ENCODE measurements at places on chromosomes 16 and 17. TPM values are rescaled to one million over a fixed set of nuclear protein-coding genes. Genes with fewer than 3 reads are reported as not detected.

GRCh38 chr16:24504472-24505345 lies 34.7 kb upstream of the RBBP6 start:
- H3K4me1 ChIP-seq, result no peaks in the 10 kb centered on the region
- no peaks in the 10 kb centered on the region for H3K36me3 ChIP-seq

- H3K27me3 ChIP-seq, result no peaks in the 10 kb centered on the region
- H3K36me3 ChIP-seq, result no peaks in the 10 kb centered on the region
- DNase-seq, result no peak
- no peak overlapping the region for H3K27ac ChIP-seq
These were observed 69.3 kb downstream of the FBXL20 start for GRCh38 chr17:39332092-39332491.

GRCh38 chr16:49563666-49564065 lies 190.1 kb downstream of the C16orf78 start:
- no peak overlapping the region for H3K4me3 ChIP-seq
- no peak overlapping the region for H3K27ac ChIP-seq
- no peak for DNase-seq

GRCh38 chr16:66695935-66696668 lies 441 bp downstream of the CMTM4 start:
- no peak for DNase-seq
- H3K36me3 ChIP-seq, result no peaks in the 10 kb centered on the region
- H3K4me1 ChIP-seq, result peaks cover 15% of the 10 kb centered on the region
- H3K27ac ChIP-seq, result no peak overlapping the region

DNA sequence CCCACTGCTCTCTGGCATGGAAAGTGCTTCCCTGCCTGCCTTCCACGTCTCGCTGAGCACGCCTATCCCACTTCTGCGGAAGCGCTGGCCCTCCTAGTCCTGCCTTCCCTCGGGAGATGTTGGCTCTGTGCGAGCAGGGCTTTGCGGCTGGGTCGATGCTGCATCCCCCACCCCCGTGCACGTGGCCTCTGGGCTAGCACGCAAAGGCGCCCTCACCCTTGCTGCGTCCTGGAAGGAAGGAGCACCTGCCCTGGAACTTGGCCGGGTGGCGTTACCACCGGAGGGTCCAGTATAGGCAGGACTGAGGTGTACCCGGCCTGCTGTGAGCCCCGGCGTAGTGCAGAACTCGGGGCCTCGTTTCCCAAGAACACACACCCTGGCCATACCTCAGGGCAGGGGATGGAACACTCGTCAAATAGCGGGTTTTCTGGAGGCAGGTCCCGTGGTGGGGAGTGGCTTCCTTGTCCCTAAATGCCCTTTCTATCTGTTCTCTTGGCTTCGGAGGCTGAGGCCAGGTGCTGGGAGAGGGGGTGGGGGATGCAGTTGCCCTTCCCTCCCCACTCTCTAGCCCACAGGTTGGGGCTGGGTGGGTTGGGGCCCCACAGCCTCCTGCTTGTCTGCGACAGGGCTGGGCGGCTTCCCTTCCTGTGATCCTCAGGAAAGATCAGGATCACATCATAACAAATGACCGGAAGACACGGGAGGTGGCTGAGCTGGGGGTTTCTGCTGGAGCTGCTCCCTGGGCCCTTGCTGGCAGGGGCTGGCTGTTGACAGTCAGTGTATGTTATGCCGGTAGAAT lies 17.4 kb downstream of the BAIAP2 start:
- no peaks in the 10 kb centered on the region for H3K36me3 ChIP-seq
- peaks cover 28% of the 10 kb centered on the region for H3K4me1 ChIP-seq
- H3K4me3 ChIP-seq, result no peak overlapping the region
- H3K27me3 ChIP-seq, result no peaks in the 10 kb centered on the region
- no peak for DNase-seq

GRCh38 chr16:19717314-19717713 lies 713 bp downstream of the KNOP1 start:
- H3K27ac ChIP-seq, result no peak overlapping the region
- H3K4me3 ChIP-seq, result peak overlapping the region; percentile 92
- no peaks in the 10 kb centered on the region for H3K27me3 ChIP-seq
- no peak for DNase-seq

DNA sequence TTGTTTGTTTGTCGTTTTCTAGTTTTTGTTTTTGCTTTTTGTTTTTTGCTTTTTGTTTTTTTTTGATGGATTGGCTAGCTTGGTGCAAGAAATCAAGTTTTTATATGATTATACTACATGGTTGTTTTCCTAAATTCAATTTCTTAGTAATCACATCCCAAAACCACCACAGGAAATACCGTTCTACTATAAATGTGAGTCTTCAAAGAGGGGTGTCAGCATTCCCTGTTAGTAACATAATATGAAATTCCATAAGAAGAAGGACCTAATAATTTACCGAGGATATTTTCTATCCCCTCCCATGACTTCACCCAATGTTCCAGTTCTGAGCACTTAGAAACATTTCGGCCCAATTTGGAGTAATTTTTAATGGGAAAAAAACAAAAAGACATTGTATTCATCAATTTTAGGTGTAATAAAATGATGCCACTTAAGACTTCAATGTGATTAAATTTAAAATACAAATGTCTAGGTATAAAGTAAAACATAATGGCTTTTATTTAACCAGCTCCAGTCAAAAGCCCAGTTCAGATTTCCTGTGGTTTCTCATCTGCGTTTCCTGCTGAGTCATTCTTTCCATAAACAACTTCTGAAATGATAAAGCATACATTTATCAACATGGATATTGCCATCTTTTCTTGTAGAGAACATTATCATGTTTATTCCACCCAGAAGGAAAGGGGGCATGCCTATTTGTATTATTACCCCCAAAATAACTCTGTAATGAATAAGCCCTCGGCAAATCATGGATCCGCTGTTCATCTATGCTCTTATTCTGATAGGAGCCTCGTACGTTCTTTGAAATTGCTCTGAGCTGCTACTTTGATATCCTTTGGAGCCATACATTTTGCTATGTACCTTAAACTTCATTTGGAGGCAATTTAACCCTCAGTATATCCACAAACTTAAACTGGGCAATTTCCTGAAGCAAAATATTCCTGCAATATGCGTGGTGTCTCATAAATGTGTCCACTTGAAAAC lies 28.1 kb downstream of the HSBP1 start:
- no peaks in the 10 kb centered on the region for H3K27me3 ChIP-seq
- H3K36me3 ChIP-seq, result no peaks in the 10 kb centered on the region
- DNase-seq, result no peak
- no peak overlapping the region for H3K4me3 ChIP-seq

- DNase-seq, result peak; percentile 60
- peaks cover 43% of the 10 kb centered on the region for H3K4me1 ChIP-seq
- no peaks in the 10 kb centered on the region for H3K27me3 ChIP-seq
- no peak overlapping the region for H3K27ac ChIP-seq
- no peak overlapping the region for H3K4me3 ChIP-seq
These were observed 56.1 kb upstream of the ACSF3 start for GRCh38 chr16:89037261-89038152.

- H3K36me3 ChIP-seq, result no peaks in the 10 kb centered on the region
- no peak for DNase-seq
- H3K4me1 ChIP-seq, result no peaks in the 10 kb centered on the region
- no peak overlapping the region for H3K4me3 ChIP-seq
- peaks cover 3% of the 10 kb centered on the region for H3K27me3 ChIP-seq
These were observed 79.8 kb upstream of the TMEM132E start for GRCh38 chr17:34499576-34499975.

DNA sequence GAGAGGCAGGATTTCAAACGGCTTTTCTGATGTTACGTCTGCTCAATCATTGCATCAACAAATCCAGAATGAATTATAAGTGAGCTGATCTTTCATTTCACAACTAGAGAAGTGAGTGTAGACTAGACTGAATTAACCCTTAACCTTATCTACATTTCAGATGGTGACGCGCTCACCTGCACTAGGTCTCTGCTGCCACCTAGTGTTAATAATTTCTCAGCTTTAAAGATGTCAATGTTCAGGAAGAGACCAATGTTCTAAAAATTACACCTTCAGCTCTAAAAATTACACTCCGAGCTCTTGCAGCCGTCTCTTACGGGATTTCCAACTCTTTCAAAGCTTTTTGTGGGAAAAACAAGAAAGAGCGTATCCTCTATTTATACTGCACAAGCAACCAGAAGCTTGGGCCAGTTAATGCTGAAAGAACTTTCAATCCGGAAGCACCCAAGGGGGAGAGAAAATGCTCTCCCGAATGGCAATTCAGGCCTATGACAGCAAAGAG lies 88.2 kb upstream of the FA2H start:
- no peak overlapping the region for H3K27ac ChIP-seq
- H3K4me1 ChIP-seq, result peaks cover 3% of the 10 kb centered on the region
- H3K27me3 ChIP-seq, result no peaks in the 10 kb centered on the region
- no peak for DNase-seq
- no peaks in the 10 kb centered on the region for H3K36me3 ChIP-seq

GRCh38 chr16:23334950-23335349 lies 32.8 kb downstream of the SCNN1B start:
- H3K27ac ChIP-seq, result no peak overlapping the region
- H3K27me3 ChIP-seq, result no peaks in the 10 kb centered on the region
- no peaks in the 10 kb centered on the region for H3K36me3 ChIP-seq
- DNase-seq, result no peak
- H3K4me1 ChIP-seq, result no peaks in the 10 kb centered on the region

Gene NXPH3
- polyA plus RNA-seq, result 2.3 TPM

Gene HS3ST3B1
- polyA plus RNA-seq, result 6.3 TPM

Gene PABPN1L
- 0.34 TPM for polyA plus RNA-seq

Gene KRT27
- polyA plus RNA-seq, result 1.3 TPM

Gene PLLP
- polyA plus RNA-seq, result 4.9 TPM
